AG04450 (cell line): ENCODE measurements at places on chromosomes 6 and 20. TPM values are rescaled to one million over a fixed set of nuclear protein-coding genes. Genes with fewer than 3 reads are reported as not detected.
A peak's percentile ranks its signal among the peaks of the same experiment; 100 is the strongest.

GRCh38 chr6:149054559-149055194, 262.8 kb upstream of the TAB2 start:
- no peak for DNase-seq

The PLN gene
- 0.10 and 0.14 TPM in 2 replicates for polyA plus RNA-seq

GRCh38 chr20:50396623-50397022, 113.6 kb upstream of the PTPN1 start:
- no peak for DNase-seq

GRCh38 chr6:140921366-140922226, 1211.1 kb upstream of the GJE1 start:
- DNase-seq = peak; percentile 51

- DNase-seq = peak; percentile 8
These were observed 8.7 kb downstream of the CST3 start for GRCh38 chr20:23629017-23629541.

DNA sequence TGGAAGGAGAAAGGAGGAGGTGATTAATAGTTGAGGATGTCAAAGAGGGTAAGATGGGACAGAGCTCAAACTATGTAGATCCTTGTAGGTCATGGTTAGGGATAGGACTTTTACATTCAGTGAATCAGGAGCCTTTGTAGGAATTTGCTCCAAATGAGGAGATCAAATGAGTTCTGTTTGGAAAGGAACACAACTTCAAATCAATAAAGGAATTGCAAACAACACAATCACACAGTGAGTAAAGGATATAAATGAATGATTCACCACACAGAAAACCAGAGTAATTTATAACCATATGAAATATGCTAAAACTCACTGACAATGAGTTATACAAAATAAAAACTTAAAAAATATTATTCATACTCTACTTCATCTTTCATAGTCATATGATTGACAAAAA, 480.8 kb upstream of the EPHA7 start:
- no peak for DNase-seq
